ENCODE measurements at places on chromosomes 2 and 18. TPM values are rescaled to one million over a fixed set of nuclear protein-coding genes. Genes with fewer than 3 reads are reported as not detected.

DNA sequence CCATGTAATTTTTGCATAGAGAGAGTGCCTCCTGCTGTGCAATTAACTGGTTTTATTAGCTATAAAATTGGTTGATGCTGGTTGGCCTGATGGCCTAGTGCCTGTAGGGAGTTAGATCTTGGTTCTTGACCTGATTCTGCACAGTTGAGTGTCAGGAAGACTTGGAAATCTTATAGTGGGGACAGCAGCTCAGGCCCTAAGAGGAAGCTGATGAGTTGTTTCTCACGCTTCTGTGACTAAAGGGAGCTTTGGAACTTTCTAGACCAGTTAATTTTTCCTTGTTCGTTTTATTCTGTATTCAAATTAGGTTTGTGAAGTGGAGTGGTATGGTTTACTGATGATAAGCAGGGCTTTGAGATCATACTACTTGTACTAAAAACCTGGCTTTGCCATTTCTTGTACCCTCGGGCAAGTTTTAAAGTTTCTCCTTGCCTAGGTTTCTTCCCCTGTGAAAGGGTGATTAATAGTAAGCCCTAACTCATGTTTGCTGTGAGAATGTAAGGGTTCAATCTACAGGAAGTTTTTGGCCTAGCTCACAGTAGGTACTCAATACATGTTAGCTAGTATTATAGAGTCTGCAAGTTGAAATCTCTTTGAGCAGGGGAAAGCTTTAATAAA is 82.1 kb downstream of the MAP3K20 start:
- no peak for DNase-seq

GRCh38 chr2:42216694-42217093 is 47.5 kb downstream of the EML4 start:
- no peak for DNase-seq

GRCh38 chr2:75035444-75036353 is 77.3 kb downstream of the POLE4 start:
- DNase-seq = no peak

GRCh38 chr2:190881084-190881597 is 520 bp downstream of the GLS start:
- no peak for DNase-seq

CD8B2 gene
- total RNA-seq = not detected

LAMA1 gene
- total RNA-seq = 0.30 TPM
